GM13976 (cell line): ENCODE measurements at places on chromosomes 7 and 10.

GRCh38 chr10:14084875-14085274 lies 245.8 kb downstream of the FRMD4A start:
- DNase-seq = no peak

DNA sequence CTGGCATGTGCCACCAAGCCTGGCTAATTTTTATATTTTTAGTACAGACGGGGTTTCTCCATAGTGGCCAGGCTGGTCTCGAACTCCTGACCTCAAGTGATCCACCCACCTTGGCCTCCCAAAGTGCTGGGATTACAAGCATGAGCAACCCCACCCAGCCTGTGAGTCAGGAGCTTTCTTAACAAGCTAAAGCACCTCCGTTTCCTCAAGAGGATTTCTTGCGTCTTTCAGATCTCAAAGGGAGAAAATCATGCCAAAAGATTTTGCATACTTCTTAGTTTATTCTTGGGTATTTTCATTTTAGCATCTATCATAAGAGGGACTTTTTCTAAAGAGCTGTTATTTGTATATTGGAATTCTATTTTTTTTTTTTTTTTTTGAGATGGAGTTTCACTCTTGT lies 47.9 kb upstream of the FOXK1 start:
- DNase-seq = no peak

DNA sequence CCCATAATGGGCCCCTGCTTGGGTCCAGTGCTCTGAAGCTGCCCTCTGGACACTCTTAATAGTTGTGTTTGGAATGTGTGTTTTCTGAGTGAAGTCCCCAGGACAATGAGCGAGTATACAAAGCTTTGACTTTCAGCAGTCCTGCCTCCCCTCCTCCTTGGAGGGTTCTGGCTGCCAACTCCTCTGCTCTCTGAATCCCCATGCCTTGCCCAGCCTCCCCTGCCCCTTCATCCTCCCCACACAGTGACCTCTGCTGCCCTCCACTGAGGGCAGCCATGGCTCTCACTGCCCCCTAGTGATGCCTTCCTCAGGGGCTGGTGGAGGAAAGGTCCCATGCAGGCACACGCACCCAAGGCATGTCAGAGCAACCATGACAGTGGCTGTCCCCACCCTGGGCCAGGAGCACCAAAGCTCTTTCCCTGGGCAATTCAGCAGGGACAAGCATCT lies 40.9 kb downstream of the FRMPD2 start:
- DNase-seq = no peak

DNA sequence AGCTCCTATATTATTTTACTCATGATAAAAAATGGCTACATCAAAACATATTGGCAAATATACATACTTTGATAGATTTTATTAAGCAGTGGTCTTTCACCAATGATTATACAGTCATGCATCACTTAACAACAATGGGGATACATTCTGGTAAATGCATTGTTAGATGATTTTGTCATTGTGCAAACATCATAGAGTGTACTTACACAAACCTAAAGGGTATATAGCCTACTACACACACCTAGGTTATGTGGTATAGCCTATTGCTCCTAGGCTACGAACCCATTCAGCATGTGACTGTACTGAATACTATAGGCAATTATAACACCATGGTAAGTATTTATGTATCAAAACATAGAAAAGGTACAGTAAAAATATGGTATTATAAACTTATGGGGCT lies 98.9 kb upstream of the IL6 start:
- no peak for DNase-seq

- no peak for DNase-seq
Measured at GRCh38 chr7:38558761-38559345, 72.3 kb downstream of the AMPH start.

- no peak for DNase-seq
Measured at GRCh38 chr7:130912082-130912861, 178.3 kb upstream of the KLF14 start.

DNA sequence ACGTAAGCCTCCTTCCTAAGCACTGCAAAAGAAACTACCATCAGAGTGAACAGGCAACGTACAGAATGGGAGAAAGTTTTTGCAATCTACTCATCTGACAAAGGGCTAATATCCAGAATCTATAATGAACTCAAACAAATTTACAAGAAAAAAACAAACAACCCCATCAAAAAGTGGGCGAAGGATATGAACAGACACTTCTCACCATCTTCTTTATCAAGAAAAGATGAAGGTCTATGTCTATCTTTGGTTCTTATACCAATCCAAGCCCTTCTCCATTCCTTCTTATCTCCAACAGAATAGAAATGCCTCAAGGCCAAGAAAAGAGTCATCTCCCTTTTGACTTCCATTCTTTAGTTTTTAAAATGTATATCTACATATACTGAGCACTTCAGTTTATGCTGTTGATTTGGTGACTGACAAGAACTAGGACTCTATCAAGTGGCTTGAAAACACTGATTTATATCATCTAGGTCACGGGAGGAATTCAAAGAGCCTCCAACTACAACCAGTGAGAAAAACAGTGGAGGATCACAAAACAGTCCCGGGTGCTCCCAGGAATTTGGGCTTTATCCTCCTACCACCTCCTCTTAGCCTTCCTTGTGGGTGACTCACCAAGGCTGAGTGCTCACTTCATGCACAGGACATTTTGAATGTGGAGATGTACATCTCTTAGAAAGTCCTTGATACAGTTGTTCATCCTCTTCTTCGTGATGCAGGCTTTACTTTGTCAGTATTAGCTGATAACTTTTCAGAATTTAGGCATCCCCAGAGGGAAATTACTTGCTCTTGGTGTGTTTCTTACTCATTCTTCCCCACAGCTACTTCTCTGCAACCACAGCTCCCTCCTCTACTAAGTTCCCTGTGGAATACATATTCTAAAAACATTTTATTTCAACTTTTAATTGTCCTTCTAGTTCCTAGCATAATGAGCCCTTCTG lies 15.4 kb downstream of the TAS2R41 start:
- DNase-seq = no peak

DNA sequence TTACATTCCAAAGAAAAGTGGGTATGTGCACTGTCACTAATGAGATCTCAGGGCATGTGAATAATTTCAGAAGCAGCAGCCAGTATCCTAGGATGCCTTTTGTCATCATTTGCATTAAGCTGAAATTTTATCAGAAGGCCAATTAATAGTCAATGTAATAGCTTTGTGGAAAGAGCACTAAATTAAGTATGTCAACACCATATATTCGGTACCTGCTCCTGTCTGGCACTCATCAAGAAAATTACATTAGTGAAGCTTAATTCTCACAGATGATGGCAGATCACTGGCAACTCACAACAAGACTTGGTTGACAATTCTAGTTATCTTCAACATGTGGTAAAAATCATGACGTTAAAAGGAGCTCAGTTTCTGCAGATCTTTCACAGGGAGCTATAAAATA lies 271.4 kb downstream of the PARD3 start:
- DNase-seq = no peak

DNA sequence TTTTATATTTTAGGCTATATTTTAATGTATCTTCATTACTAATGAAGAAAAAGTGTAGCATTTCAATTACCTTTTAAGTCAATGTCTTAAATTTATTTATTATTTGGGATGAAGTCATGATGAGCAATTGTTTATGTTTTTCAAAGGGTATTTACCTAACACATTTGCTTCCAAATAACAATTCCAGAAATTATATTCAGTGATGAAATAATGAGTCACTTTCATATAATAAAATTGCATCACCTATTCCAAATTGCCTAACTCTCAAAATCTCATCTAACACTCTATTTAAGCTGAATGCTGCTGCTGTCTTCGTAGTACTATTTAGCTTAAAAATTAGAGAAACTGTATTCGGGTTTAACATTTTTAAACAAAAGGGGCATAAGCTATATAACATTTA lies 97.7 kb downstream of the PRKG1 start:
- DNase-seq = no peak

DNA sequence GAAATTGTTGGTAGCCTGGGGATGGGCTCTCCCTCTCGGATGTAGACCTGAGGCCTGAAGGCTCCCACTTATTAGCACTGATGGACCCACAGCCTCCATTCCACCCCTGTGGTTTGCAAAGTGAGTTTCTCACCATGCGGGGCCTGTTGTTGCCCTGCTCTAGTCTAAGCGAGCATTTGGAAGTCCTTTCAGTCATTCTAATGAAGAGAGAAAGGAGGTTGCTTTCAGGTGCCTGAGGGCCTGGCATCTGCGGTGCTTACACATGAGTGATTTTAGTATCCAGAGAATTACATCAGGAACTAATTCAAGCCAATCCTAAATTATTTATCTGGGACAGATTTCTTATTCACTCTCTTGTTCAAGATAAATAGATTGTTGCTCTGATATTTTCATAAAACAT lies 61.6 kb downstream of the NAMPT start:
- no peak for DNase-seq

DNA sequence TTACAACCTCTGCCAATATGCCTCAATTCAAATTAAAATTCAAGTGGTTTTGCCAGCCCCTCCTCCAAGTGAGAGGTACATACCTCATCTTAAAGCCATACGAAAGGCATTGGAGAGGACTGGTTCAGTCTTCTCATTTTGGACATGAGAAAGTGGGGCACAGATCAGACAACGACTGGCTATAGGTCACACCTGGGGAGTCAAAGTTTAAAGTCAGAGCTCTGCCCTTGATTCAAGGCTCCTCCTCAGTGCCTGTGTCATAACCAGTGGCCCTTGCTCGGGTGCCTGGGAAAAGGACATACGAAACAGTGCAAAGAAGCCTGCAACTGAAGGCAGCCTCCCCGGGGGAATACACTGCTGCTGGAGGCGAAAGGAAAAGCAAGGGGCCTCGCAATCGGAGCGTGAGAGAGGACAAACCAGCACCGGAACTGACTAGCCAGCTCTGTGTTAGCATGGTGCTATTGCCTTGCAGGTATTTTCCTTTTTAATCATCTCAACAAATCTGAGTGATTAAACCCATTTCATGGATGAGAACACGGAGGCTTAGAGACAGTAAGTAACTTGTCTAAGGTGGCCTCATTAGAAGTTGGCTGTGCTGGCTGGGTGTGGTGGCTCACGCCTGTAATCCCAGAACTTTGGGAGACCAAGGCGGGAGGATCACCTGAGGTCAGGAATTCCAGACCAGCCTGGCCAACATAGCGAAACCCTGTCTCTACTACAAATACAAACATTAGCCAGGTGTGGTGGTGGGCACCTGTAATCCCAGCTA lies 1.1 kb upstream of the MTPAP start:
- no peak for DNase-seq

GRCh38 chr10:35916791-35917190 lies 274.7 kb upstream of the FZD8 start:
- no peak for DNase-seq

DNA sequence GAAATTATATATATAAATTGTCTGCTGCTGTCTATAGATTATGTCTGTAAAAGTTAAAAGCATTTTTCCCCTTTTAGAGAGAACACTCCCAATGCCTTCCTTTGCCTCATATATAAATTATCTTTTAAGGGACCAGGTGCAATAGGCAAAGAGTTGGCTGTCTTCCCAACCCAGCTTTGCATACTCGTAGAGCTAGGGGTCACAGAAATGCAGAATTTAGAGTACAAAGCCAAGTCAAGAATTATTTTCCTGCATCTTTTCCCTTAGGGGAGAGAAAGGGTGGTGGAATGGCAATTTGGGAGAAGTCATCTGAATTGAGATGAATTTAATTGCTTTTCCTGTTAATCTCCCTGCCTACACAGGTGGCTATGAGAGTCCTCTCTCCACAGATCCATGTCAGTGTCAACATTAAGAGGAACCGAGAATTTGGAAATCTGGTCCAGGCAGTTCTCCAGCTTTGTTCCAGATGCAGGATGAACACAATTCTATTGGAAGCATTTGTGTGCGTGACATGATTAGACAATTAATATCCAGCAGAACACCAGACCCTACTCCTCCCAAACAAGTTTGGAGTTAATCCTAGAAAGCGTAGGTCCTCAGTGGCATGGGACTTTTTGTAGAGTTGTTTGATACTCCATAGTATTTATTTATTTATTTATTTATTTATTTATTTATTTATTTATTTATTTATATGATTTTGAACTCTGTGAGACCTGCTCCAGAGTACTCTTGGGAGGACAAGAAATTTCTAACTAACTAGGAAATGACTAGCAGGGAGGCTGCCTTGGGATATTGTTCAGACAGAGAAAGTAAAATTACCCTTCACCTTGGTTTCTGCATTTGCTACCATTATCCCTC lies 80.3 kb upstream of the SKAP2 start:
- no peak for DNase-seq

DNA sequence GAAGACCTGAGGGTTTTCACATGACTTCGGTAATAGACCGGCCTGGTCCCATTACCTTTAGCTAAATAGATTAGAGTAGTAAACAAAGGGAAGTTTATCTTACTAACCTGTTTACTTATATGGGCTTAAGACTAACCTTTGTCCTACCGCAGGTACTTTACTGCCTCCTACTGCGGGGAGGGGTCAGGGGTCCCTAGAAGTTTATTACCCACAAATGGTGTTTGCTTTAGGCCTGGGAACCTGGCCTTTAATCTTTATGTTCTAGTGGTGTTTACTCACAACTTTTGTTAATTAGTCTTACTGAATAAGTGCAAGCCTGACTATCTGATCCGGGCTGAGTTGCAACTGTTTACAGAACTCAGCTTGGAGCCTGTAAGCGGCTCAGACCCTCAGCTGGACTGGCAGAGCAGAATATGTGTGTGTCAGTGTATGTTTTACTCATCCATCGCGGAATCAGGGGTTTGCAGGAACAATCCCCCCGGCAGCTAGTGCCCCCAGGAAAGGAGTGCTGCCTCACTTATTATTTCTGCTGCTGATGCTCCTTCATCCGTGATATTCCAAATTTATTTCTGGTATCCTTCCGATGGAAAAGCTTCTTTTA lies 578.9 kb upstream of the SEMA3D start:
- no peak for DNase-seq

DNA sequence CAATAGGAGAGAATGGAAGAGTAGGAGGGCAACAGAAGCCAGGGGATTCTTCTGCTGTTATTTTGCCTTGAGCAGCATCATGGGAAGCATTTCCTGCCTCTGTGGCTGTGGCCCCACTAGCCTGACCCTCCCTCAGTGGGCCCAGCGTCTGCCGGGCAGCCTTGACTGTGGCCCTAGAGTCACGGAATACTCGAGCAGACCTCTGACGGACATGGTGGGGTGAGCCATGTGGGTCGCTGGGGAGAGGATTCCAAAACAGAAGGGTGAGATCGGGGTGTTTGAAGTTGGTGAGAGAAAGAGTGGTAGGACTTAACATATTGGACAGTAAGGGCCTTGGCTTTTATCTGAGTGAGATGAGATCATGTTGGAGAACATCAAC lies 8.3 kb upstream of the PRKAG2 start:
- DNase-seq = no peak

DNA sequence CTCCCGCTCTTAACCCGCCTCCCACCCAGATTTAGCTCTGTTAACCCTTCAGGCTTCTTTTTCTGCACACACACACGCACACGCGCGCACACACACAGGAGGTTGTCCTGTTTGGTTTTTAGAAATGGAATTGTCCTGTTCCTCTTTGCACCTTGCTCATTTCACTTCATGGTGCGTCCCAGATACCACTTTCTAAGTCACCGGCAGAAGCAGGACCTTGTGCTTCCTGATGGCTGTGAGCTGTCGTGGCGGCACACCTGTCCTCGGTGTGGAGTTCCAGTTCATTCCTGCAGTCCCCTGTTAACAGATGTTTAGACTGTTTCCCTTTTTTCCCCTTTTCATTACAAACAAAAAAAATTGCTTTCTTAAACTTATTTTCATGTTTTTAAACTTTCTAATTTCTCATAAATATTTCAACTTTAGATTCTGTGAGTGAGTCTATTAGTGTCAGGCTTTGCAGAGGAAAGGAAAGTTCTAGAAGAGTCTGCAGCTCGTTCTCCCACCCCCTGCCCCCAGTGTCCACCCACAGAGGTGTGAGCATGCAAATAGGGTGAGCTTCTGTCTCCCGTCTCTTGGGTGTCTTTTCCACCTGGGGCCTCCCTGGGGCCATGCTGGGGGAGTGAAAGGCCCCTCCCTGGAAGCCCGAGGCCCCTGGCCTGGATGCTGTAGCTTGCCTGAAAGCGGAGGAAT lies 85.5 kb downstream of the LHPP start:
- no peak for DNase-seq
